Activated naive CD4-positive, alpha-beta T cell treated with anti-CD3 and anti-CD28 coated beads, Interleukin-2, amount 50 U/mL, for 72 hours (primary cell): ENCODE measurements at places on chromosomes 2 and 18.

- DNase-seq: no peak
Measured at GRCh38 chr18:50757358-50757757, 62.5 kb downstream of the MRO start.

- DNase-seq: peak; percentile 28
Measured at GRCh38 chr2:127608061-127609030, 37.6 kb upstream of the GPR17 start.

GRCh38 chr2:190023860-190024259, 38.7 kb downstream of the MSTN start:
- DNase-seq: peak; percentile 18

DNA sequence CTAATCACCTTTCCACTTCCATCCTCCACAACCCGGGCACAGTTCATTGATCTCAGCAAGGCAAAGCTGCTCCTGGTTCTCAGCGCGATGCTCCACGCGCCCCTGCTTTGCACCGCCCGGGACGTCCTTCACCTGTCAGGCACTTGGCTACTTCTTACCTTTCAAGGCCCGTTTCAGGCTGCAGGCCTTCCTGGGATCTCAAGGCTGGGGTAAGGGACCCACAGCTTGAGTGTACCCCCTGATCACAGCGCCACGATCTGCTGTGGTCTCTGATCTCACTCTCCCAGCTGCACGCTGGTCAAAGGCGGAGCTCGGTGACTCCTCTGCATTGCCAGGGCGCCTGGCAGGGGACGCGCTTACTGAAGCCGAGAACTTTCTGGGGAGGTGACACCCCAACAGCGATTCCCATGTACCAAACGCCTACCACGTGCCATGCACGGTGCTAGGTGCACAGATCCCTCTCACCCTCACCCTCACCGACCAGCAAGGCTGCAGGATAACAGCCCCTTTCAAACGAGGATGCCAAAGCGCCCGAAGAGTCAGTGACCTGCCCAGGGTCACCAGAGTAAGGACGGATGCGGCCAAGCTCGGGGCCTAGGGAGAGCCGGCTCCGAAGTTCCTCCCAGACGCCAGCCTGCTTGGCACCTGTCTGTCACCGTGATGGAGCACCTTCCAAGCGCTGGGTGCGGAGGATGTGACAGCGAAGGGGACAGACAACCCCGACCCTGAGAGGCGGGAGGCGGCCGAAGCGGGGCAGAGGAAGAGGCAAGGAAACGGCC, 818 bp downstream of the ITGB1BP1 start:
- DNase-seq: peak; percentile 70

- no peak for DNase-seq
Measured at GRCh38 chr2:167966937-167967913, 280.2 kb downstream of the STK39 start.

GRCh38 chr2:156765450-156765849, 329.3 kb downstream of the GPD2 start:
- DNase-seq: no peak

DNA sequence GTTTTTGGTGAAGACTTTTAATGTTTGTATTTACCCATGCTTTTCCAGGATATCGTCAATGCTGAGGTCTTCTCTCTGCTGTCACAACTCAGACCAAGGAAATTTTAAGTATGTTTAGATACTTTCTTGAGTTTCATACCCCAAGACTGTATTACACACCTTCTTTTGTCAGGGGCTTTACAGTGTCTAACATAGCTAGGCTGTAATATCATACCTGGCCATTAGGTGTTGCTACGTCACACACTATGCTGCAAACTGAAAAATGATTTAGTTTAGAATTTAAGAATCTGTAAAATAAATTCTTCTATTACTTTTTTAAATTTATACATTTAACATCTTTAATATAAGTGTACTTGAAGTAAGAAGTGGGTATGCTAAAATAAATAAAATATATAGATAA, 358.4 kb upstream of the NRP2 start:
- no peak for DNase-seq

- DNase-seq: no peak
Measured at GRCh38 chr2:12169721-12170120, 423.3 kb downstream of the LPIN1 start.

- no peak for DNase-seq
Measured at GRCh38 chr2:189613077-189613636, 32.6 kb upstream of the SLC40A1 start.

DNA sequence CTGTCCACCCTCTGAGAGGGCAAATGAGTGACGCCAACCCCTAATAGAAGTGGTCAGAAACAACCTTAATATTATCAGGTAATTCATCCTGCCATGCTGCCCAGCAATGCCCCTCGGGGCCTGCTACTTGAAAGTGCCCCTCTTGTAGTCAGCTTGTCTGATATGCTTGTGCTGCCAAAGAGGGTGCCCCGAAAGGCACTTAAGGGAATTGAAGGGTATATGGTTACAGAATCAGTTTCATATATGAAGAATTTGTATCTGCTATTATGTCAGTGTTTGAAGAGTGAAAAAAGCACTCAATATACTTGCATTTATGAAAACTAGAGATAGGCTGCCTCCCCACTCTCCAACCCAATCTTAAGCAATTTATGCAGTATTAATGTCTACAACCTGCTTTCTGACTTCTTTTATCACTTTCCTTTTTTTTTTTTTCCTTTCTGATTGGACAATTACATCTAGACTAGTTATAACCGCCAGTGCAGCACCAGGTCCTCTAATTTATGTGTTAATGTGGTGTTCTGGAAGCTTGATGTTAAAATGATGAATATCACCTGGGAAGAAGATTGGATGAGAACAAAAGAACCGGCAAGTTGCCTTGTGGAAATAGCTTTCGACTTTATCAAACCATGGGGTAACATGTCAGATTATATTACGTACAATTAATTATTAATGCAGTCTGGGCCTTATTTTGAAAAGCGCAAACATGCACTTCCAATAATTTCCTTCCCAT, 646.9 kb upstream of the ACVR2A start:
- no peak for DNase-seq

DNA sequence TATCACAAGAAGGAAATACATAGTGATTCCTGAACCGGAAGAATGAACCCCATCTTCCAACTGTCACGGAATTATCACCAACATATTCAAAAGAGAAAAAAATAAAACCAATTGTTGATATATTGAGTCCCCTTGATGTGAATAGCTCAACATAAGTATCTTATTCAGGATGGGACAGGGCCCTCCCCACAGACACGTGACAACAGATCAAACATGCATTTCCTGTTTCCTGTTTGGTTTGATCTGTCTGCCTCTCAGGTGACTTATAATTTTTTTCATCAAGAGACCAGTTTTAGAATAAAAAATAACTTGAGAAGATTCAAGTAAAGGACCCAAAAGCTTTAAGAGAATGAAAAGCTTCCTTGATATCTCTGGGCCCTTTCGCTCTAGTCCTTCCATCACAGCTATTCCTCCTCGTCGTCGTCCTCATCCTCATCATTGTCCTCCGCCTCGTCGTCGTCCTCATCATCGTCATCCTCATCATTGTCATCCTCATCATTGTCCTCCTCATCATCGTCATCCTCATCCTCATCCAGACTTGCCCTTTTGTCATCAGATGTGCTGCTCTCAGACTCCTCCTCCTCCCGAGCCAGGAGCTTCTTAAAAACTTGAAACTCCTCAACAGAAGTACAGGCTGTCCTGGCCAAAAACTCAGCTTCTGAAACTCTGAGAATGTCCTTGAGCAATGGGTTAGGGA, 6.3 kb downstream of the MTERF4 start:
- DNase-seq: no peak

DNA sequence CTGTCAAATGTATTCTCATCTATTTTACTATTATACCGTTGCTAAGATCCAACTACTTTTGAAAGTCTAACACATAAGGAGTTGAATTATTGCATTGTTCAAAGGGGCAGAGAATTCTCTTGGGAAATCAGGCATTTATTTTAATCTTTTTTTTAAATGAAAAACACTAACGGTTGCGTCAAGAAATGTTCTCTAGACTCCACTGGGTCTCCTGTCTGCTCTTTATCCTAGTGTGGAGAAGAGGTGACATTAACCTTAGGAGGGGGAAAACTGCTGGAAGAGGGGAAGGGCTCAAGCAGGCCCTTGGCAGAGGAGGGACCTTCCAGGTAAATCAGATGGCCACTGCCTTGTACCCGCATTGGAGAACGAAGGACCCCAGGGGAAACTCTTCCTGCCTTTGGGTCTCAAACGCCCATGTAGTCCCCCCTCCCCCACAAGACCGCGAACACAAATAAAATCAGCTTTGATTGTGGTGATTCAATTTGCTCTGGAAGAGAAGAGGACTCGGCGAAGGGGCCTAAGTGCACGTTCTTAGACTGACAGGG, 1.1 kb upstream of the APCDD1 start:
- no peak for DNase-seq

GRCh38 chr18:7789856-7790552, 222.9 kb downstream of the PTPRM start:
- no peak for DNase-seq

DNA sequence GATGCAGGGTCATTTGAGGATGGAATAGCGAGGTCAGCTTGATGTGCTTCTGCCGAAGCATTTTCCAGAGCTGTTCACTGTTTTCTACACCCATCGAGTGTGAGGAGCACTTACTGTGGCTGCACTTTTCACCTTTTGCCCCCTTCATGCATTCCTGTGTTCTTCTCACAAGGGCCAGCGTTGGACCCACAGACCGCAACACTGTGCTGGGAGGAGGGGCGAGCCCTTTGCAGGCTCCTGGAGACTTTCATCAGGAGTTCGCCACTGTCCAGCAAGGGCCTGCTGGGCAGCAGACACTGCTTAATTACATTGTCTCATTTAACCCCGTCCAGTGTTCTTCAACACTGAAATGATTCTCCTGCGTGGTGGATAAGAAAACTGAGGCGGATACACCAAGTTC, 29.9 kb downstream of the CYP26B1 start:
- no peak for DNase-seq

DNA sequence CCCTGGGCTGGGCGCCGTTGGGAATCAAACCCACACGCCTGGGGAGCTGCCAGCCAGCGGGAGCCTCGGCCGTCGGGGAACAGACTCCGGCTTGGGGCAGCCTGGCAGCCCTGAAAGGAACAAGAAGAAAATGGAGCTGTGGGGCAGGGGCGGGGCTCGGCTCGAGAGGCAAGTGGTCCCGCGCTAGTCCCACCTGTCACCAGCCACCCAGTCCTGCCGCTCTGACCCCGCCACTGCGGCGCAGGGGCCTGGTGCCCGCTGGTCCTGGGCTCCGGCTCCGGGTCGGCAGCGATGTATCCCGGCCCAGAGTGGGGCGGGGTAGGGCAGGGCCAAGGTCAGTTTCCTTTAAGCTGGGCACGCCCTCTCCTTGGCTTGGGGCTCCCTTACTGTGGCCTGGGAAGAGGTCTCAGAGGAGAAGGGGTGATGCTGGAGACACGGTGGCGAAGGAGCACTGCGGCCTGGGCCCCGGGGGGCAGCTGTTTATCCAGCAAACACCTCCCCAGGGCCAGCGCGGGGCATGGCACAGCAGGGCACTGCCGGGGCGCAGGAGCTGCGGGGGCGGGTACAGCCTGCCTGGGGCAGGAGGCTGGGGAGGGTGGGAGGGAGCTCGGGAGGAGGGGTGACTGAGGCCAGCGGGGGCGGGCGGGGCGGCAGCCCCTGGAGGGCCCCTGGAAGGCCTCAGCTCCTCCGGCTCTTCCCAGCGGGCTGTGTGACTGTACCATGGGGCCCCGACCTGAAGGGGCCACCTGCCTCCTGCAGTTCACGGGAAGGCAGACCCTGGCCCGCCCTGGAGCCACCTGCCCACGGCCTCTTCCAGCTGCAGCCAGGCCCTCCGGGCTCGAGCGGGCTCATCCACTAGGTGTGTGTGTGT, 15.6 kb downstream of the ODC1 start:
- no peak for DNase-seq

DNA sequence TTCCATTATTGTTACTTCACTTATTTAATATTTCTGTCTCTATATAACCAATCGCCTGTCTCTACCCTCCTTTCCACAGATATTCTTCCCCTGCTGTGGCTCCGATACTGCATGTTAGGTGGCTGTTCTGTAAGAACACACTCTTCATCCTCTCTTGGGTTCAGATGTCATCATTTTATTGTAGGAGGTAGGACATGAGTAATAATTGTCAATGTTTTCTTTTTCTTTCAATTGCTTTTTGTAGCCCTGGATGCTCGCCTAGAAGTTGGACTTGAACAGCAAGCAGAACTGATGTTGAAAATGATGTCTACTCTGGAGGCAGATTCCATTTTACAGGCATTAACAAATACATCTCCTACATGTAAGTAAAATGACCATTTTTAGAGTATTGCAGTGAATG, 128.6 kb downstream of the BIRC6 start:
- no peak for DNase-seq

- no peak for DNase-seq
Measured at GRCh38 chr2:111995148-111995547, 59.9 kb upstream of the TMEM87B start.
